ENCODE measurements at places on chromosomes 4 and X.

DNA sequence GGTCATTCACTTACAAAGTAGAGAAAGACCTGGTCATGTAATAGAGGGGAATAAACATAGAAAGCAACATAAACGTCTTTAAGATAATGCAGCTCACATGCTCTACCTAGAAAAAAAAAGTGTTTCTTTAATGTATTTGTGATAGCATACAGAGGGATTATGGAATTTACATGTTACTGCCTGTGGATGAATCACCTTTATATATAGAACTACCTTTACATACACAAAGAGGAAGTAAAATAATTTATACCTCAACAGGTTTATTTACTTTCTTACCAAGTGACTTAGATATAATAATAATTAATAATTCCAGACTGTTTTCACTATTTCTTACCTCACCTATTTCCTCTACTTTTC lies 81.5 kb downstream of the PPP3CA start:
- DNase-seq = no peak

DNA sequence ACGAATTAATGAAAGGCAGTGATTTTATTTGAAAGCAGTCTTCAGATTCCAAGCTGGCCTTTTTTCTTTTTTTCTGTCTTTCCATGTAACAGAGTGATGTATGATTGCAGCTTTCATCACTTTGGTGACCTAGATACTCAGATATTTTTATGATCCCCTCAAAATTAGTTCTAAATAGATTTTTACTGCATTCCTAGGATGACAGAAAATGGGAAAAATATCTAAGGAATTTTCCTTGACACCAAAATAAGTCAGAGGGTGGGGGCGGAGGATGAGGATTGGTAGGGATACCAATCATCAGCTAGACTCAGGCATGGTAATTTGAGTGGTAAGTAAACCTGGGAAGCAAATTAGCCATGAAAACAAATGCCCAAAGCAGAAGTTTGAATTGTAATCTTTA lies 11.9 kb upstream of the HMGB2 start:
- DNase-seq = no peak

DNA sequence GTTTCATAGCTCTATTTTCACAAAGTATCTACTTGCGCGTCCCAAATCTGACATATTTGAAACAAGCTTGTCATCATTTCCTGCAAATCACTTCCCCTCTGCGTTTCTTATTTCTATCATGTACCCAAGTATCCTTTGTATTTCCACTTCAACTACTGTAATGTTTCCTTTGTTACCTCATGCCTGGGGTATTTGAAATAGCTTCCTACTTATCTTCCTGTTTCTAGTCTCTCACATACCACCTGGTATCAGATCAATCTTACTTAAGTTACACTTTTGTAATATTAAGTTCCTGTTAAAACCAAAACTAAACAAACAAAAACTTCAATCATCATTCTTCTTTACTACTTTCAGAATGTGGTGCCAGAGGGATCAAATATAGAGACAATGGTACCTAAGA lies 93.6 kb upstream of the SMAD1 start:
- no peak for DNase-seq

GRCh38 chrX:40844471-40844870 lies 109.1 kb upstream of the MED14 start:
- DNase-seq = no peak

DNA sequence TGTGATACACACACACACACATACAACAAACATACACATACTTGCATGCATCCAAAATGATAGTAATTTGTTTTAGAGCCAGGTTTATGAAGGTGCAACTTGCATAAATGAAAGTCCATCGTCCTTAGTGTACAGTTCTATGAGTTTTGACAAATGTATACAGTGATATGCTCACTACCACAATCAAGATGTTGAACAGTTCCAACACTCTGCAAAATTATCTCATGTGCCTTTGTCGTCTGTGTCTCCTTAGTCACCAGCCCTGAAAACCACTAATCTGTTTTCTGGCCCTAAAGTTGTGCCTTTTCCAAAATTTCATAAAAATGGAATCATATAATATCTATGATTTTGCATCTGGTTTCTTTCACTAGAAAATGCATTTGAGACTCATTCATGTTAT lies 67.8 kb upstream of the ANXA3 start:
- DNase-seq = no peak

GRCh38 chr4:40301603-40302002 lies 33.5 kb upstream of the CHRNA9 start:
- DNase-seq = peak; percentile 71

GRCh38 chr4:23789762-23790161 lies 100.1 kb downstream of the PPARGC1A start:
- DNase-seq = no peak

DNA sequence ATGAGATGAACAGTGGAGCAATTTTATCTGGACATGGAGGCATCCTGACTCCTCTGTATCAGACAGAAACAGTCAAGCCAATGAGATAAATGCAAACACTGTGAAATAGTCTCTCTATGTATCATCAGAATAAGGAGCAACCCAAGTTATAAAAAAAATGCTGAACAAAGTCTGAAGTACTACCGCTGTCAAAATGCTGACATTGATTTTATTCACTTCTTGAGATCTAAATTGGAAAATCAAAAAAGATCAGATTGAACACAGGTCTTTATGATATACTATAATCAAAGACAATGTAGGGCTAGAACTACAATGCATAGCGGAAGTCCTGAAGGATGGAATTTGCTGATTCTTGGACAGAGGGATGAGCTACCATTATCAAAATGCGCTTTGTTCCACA lies 76.1 kb downstream of the FTHL17 start:
- no peak for DNase-seq

- DNase-seq = no peak
Measured at GRCh38 chr4:95957054-95957453, 117.2 kb downstream of the PDHA2 start.

- no peak for DNase-seq
Measured at GRCh38 chr4:181524499-181524898, 718.7 kb upstream of the TENM3 start.

DNA sequence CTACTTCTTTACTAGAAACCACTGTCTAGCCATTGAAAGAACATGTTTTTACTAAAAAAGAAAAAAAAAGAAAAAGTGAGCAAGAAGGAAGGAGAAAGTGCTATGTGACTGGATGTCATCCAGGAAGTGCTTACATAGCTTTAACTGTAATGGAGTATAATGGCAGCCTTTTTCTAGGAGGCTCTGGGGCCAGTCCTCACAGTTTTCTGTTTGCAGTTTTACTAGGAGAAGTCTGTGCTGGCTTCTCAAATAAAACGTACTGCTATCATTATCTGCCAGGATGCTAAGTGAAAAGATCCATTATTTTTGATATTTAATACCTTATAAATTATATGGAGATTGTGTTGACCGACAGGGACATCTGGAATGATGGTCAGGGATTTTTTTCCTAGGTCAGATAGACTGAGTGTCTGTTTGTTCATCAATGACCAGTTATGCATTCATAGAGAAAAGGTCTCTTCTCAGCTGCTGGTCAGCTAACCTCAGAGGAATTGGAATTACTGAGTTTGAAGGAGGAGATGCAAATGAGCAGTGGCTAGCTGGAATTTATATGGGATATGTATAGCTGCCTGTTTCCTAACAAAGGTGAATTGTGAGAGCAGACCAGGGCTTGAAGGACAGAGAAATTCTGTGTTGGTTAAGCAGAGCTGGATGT lies 21.7 kb downstream of the LPAR4 start:
- DNase-seq = no peak

DNA sequence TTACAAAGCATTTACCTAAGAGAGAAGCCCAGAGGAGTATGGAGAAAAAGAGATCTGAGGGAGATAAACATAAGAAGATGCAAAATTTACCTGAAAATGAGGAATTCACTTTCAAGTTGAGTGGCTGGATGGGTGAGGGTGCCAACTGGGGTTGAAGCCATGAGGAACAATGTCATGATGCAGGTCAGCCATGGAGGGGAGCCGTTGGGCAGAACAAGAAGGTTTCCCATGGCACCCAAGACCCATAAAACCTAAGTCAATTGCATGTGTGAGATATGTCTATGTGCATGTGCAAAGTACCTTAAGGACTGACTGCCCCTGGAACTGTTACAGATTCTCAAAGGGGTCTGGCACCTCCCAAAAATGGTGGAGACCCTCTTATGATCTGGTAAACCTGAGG lies 46.6 kb upstream of the PRRG1 start:
- DNase-seq = no peak

DNA sequence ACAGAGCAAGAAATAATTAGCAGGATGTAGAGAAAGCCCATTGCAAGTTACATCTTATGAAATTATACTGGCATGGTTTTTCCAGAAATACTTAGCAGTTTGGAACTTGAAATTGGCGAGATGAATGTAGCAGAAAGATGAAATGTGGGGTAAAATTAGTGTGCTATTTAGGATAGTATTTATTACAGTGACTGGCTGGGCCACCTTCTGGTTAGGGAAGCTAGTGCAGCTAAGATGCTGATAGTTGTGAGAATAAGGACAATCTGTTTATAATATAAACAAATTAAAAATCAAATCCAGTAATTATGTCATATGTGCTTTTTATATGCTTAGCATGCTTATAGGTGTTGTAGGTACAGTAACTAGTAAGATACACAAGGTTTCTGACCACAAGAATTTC lies 74.8 kb downstream of the IL15 start:
- DNase-seq = no peak

All from germinal center (tissue), 1 donor.